ENCODE measurements at places on chromosomes 5 and 9. TPM values are rescaled to one million over a fixed set of nuclear protein-coding genes. Genes with fewer than 3 reads are reported as not detected.

Gene EIF4E1B
- total RNA-seq = not detected

DNA sequence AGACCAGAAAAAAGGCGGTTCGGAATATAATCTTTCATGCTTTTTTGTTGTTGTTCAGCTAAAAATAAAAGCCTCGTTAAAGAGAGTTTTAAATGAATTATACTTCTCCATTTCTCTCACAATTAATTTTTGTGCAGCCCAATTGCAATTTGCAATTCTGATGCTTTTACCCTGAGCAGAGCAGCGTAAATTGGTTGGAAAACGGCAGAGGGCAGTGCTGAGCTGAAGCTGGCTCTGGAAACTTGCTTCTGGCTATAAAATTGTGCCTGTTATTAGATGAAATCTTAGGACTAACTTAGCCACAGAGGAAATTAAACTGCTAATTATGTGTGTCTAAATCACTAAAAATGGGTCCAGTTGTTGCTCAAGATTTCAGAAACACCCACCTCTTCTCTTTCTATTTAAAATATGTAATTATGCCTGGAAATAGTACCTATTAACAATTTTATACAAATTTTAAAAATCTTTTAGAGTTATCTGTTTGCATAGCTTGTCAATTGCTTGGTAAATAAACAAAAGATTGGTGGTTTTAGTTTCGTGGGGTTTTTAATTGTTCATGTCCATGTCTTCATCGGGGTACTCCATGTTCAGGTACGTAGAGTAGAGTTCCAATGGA is 441.8 kb upstream of the TLE4 start:
- no peaks in the 10 kb centered on the region for H3K27me3 ChIP-seq
- H3K36me3 ChIP-seq = no peaks in the 10 kb centered on the region
- H3K4me3 ChIP-seq = no peak overlapping the region
- no peaks in the 10 kb centered on the region for H3K4me1 ChIP-seq
- no peak overlapping the region for H3K27ac ChIP-seq
- no peak for DNase-seq

Gene NUP188
- total RNA-seq = 49.6 TPM

GRCh38 chr9:114460513-114461199 is 44.6 kb downstream of the WHRN start:
- no peak overlapping the region for H3K27ac ChIP-seq
- DNase-seq = no peak

Gene GPX3
- 1,259 TPM for total RNA-seq

DNA sequence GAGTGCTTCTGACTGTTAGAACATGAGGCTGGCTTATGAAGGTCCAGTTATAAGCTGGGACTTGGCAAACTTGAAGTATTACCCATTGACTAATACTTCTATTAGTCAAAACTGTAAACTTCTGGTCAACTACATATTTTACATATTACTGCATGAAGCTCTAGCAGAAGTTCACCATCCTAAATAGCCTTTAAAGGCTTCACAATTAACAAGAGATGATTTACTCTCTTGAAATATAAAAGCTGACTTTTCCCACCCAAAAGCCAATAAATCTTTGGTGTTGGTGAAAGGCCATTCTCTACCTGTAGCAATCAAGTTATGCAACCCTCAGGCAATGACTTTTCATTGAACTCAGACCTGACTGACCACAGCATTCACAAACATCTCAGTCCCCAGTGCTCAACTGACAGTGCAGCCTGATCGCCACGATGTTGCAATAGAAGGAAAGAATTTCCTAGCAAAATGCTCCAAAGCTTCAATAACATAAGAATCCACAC is 345.6 kb downstream of the EBF1 start:
- H3K27ac ChIP-seq = no peak overlapping the region
- no peak for DNase-seq
- H3K4me1 ChIP-seq = no peaks in the 10 kb centered on the region
- H3K27me3 ChIP-seq = no peaks in the 10 kb centered on the region

- DNase-seq = no peak
- H3K4me3 ChIP-seq = no peak overlapping the region
- no peaks in the 10 kb centered on the region for H3K27me3 ChIP-seq
- no peaks in the 10 kb centered on the region for H3K36me3 ChIP-seq
Measured at GRCh38 chr5:147985608-147986007, 78.2 kb upstream of the SPINK5 start.

- no peak overlapping the region for H3K27ac ChIP-seq
- DNase-seq = no peak
- peaks cover 20% of the 10 kb centered on the region for H3K4me1 ChIP-seq
- no peaks in the 10 kb centered on the region for H3K36me3 ChIP-seq
Measured at GRCh38 chr5:133244242-133244641, 192.4 kb downstream of the HSPA4 start.

DNA sequence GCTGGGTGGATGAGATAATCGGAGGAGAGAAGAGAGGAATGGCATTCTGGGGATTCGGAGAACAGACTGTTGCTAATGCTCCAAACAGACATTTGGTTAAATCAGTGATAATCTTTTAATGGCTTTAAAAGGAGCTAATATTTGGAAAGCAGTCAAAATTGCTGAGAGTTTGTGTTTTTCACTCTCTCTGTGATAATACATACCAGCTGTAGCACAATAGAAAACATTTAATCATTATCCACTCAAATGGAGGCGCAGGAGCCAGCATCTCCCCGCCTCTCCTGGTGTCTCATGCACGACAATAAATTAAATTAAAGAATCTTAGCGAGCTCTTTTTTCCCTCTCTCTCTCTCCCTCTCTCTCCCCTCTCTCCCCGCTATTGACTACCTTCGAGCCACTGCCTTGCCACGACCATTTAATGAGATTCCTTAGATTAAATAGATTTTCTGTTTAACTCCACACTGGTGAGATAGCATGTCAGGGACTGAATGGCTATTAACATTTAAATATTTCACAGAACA is 268.6 kb upstream of the MVB12B start:
- H3K27me3 ChIP-seq = no peaks in the 10 kb centered on the region
- no peak for DNase-seq
- H3K27ac ChIP-seq = no peak overlapping the region
- no peaks in the 10 kb centered on the region for H3K4me1 ChIP-seq
- no peaks in the 10 kb centered on the region for H3K36me3 ChIP-seq

DNA sequence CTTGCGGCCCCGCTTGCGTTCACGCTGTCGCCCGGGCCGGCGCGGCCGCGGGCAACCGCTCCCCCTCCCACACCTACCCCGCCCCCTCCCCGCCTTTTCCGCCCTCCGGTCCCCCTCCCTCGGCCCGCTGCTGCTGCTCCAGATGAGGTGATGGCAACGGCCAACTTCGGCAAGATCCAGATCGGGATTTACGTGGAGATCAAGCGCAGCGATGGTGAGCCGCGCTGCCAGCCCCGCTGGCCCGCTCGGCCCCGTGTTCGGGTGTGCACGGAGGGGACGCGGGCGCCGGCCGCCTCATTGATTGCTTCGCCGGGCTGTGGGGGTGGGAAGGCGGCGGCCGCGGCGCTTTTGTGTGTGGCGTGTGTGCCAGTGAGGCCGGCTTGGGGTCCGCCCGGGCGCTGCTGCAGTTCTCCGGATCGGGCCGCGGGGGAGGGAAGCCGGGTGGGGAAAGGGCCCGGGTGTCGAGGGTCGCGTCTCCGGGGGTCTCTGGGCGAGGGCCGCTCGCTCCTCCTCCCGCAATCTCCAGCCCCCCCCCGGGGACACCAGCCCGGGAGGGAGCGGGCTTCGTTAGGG is 403 bp downstream of the KIF2A start:
- peak; percentile 81 for DNase-seq
- peak overlapping the region; percentile 94 for H3K4me3 ChIP-seq
- no peaks in the 10 kb centered on the region for H3K27me3 ChIP-seq

DNA sequence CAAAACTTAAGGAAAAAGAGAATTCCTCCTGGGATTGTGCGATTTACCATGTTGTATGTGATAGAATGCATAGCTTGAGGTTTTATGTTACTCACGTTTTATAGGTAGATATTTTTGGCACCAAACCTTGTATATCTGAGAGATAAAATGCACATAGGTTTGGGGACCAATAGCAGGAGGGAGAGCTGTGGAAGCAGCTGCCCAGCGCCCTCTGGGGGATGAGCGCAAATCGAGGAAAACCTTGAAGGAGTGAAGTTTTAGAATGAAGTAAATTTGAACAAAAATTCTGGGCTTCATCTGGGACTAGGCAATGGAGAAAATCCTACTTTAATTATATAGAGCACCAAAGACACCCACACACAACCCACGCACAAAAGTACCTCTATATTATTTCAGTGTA is 197.0 kb downstream of the ADCY2 start:
- no peaks in the 10 kb centered on the region for H3K4me1 ChIP-seq
- H3K4me3 ChIP-seq = no peak overlapping the region
- DNase-seq = no peak
- no peak overlapping the region for H3K27ac ChIP-seq

- no peaks in the 10 kb centered on the region for H3K27me3 ChIP-seq
- H3K4me3 ChIP-seq = no peak overlapping the region
- no peaks in the 10 kb centered on the region for H3K4me1 ChIP-seq
- no peaks in the 10 kb centered on the region for H3K36me3 ChIP-seq
- no peak for DNase-seq
- no peak overlapping the region for H3K27ac ChIP-seq
Measured at GRCh38 chr5:80057921-80058320, 22.8 kb downstream of the THBS4 start.

Gene ASTN2
- total RNA-seq = 3.8 TPM

GRCh38 chr9:81575956-81576355 is 113.4 kb downstream of the TLE1 start:
- no peaks in the 10 kb centered on the region for H3K27me3 ChIP-seq
- H3K27ac ChIP-seq = no peak overlapping the region
- H3K4me1 ChIP-seq = no peaks in the 10 kb centered on the region
- H3K4me3 ChIP-seq = no peak overlapping the region
- no peaks in the 10 kb centered on the region for H3K36me3 ChIP-seq

Gene ANKRD34B
- total RNA-seq = 0.35 TPM

DNA sequence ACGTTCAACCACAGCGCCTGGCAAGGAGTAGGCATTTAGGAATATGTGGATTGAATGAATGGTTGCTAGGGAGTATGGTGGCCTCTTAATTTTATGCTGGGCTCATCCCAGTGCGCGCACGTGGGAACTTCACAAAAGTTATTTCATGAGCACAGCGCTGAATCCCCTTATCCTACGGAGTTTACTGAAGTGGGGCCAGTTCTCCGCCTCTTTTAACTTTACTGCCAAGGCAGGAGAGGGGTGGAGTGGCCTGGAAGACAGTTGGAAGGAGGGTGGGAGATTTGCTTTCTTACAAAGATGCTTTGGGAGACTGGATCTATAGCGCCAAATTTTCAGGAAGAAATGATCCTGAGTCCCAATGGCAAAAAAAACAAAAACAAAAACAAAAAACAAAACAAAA is 326.5 kb downstream of the SH3GL2 start:
- H3K4me3 ChIP-seq = no peak overlapping the region
- no peaks in the 10 kb centered on the region for H3K36me3 ChIP-seq
- no peak overlapping the region for H3K27ac ChIP-seq
- no peaks in the 10 kb centered on the region for H3K4me1 ChIP-seq
- H3K27me3 ChIP-seq = peaks cover 40% of the 10 kb centered on the region

Gene ZNG1F
- 9.3 TPM for total RNA-seq

Gene IFNA2
- not detected for total RNA-seq

Gene CDX1
- total RNA-seq = not detected

Gene PRUNE2
- total RNA-seq = 7.4 TPM

DNA sequence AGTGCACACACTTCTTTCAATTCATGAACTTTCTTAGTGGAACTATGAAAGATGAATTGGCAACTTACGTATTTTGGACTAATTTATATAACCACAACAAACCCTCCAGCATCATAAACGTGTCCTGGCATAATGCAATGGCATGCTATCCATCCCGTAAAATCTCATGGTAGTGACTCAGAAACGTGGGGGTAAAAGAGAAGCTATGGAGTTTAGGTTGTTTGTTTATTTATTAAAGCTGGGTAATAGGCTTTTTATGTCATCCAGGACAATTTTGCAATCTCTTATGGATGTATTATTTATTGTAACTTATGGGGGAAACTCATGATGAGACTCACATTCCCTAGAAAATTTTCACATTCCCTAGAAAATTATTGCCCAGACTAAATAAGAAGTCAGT is 106.3 kb downstream of the GDA start:
- no peaks in the 10 kb centered on the region for H3K36me3 ChIP-seq
- H3K27me3 ChIP-seq = no peaks in the 10 kb centered on the region
- no peak for DNase-seq
- no peak overlapping the region for H3K4me3 ChIP-seq

GRCh38 chr5:91219091-91219802 is 163.9 kb downstream of the ARRDC3 start:
- peaks cover 8% of the 10 kb centered on the region for H3K4me1 ChIP-seq
- H3K36me3 ChIP-seq = no peaks in the 10 kb centered on the region
- no peaks in the 10 kb centered on the region for H3K27me3 ChIP-seq
- H3K27ac ChIP-seq = peak overlapping the region; percentile 55

DNA sequence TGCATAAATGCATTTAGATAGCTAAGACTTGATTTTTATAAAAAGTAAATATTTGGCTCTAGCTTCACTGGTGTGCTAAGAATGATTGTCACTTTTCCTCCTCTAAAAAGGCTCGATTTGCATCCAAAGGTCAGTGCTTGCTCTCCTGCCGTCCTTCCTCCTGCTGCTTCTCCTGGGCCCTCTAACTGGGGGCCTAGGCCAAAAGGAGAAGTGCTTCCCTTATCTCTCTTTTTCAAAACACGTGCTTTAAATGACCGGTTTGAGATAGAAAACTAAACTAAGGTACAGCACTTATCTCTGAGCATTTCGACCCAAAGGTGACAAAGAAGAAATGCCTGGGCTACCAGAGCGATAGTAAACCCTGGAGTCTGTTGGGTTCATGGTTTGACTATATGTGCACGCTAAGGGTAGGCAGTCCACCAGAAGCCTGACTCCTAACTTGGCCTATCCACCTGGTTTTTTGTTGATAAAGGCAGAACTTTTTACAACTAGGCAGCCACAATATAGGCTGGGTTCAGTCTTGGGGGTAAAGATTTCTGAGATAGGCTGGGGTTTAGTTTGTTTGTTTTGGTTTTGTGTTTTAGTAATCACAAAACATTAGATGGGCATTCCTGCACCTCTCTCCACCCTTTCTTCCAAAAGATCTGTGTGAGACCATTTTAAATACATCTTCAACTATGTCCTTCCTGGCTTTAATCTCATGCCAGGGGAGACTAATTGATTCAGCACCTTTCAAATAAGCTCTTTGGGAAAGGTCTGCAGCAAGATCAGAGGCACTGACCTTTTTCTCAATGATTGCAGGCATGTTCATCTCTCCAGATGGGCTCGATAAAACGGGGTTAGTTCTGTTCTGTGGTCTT is 3.8 kb downstream of the NR2F1-AS1 start:
- peaks cover 63% of the 10 kb centered on the region for H3K27me3 ChIP-seq
- H3K4me1 ChIP-seq = peaks cover 26% of the 10 kb centered on the region
- no peak overlapping the region for H3K4me3 ChIP-seq
- H3K27ac ChIP-seq = peak overlapping the region; percentile 86

GRCh38 chr5:95761771-95762651 is 30.9 kb downstream of the RHOBTB3 start:
- no peaks in the 10 kb centered on the region for H3K36me3 ChIP-seq
- no peak for DNase-seq
- no peaks in the 10 kb centered on the region for H3K27me3 ChIP-seq
- peaks cover 23% of the 10 kb centered on the region for H3K4me1 ChIP-seq
- H3K4me3 ChIP-seq = no peak overlapping the region
- H3K27ac ChIP-seq = no peak overlapping the region

GRCh38 chr5:179405054-179405416 is 59.8 kb upstream of the ADAMTS2 start:
- no peak overlapping the region for H3K27ac ChIP-seq
- no peak overlapping the region for H3K4me3 ChIP-seq
- no peak for DNase-seq
- H3K36me3 ChIP-seq = no peaks in the 10 kb centered on the region
- no peaks in the 10 kb centered on the region for H3K27me3 ChIP-seq
- H3K4me1 ChIP-seq = no peaks in the 10 kb centered on the region

Gene CDH18
- total RNA-seq = not detected

Measured in upper lobe of right lung (tissue), 1 donor.